ENCODE measurements at places on chromosomes 4 and X.

DNA sequence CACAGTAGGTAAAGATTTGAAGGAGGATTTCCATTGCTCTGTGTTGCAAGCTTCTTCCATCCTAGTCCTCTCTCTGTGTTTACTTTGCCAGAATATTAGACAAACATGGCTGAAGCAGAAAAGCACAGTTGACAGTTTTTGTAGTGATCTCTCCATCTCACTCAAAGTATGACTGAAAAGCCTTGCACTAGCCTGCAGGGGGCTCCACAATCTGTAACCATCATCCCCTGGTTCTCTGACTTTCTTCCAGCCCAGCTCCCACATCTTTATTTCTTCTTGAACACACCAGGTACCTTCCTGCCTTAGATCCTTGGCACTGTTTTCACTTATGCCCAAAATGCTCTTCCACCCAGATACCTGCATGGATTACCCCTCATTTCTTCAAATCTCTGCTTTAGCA is 34.1 kb upstream of the HHIP start:
- DNase-seq = no peak

DNA sequence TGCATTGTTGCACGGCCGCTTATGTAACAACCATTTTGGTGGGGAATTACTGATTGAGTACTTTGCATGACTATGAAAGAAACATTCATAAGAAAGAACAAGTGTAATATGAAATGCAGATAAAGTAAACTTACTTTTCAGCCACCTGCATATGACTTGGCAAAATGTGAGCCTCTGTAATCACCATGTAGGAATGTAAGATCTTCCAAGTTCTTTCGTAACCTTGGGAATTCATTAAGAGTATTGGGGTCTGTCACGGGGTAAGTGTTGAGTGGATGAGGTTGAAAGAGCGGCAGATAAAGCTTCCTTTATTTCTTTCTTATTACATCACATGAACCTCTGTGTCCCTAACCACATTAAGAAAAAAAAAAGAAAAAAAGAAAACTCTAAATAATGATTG is 348.5 kb upstream of the NR3C2 start:
- DNase-seq = no peak

GRCh38 chr4:120403296-120403695 is 336.6 kb upstream of the MAD2L1 start:
- no peak for DNase-seq

GRCh38 chr4:118018381-118019145 is 15.7 kb upstream of the NDST3 start:
- no peak for DNase-seq

- no peak for DNase-seq
Measured at GRCh38 chr4:15149839-15150592, 147.7 kb downstream of the CPEB2 start.

DNA sequence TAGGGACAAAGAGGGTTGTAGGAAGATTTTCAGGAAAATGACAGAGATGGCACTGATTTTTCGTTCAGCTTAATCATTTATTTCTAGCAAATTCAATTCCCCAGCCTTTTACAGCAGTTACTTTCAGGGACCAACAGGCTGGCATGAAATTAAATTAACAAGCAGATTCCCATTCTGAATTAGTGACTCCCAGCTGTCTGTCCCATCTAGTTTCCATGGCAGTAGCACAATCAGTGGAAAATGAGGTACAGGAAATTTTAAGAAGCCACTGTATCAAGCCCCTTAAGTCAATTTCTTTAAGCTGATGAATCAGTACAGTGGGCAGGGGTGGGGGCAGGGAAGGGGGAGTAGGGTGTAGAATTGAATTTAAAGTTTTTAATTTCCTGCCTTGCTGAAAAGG is 121.1 kb upstream of the TEX13C start:
- no peak for DNase-seq

DNA sequence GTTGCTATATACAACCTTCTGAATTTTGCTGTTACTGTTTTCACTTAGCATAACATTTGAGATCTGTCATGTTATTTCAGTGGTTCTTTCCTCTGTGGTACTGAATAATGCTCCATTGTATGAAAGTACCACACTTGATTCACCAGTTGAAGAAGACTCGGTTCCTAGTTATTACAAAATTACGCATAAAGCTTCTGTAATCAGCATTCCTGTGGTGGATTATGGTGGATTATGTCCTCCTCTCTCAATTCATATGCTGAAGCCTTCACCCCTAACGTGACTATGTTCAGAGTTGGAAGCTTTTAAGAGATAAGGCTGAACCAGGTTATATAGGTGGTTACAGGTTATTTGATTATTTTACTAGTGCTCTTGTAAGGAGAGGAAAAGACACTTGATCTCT is 2143.5 kb upstream of the AGA start:
- no peak for DNase-seq

DNA sequence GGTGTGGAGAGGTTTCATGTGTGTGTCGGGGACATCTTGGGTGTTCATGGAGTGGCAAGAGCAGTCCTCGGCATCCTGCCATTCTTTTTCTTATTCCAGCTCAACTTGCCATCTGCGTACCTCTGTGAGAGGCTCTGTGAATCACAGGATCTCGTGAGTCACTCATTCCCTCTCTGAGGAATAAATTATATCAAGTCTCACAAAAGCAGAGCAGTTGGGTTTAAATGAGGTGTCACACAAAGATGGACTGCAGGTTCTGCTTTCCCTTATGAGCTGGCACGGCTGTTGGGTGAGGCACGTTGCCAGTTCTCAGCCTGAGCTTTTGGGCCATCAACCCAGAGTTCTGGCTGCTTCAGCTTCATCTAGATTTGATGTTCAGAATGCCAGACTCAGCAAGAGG is 6.8 kb upstream of the OCIAD2 start:
- no peak for DNase-seq

DNA sequence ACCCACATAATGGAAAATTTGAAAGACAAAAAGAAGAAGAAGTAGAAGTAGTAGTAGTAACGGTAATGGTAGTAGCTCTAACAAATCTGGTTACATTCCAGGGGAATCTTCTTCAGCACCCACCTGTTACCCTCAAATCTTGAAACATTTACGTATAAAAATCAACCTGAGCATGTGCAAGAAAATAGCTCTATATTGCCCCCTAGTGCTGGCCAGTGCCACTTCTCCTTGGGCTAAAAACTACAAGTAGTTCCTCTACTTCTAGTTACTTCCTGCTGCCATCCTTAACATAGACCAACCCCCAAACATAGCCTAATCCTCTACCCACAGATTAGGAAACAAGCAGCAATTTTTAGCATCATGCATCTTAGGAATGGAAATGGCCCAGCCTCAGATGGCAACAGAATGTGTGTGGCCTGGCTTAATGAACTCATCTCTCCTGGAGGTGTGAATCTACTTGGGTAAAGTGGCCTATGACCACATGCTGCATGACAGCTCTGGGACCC is 3.1 kb downstream of the PDGFC start:
- no peak for DNase-seq
